ENCODE measurements at places on chromosomes 5 and 9. TPM values are rescaled to one million over a fixed set of nuclear protein-coding genes. Genes with fewer than 3 reads are reported as not detected.
A peak's percentile ranks its signal among the peaks of the same experiment; 100 is the strongest.

FRMD3 gene
- 34.1 TPM for total RNA-seq

GFPT2 gene
- 11.3 TPM for total RNA-seq

GFI1B gene
- 0.13 TPM for total RNA-seq

BTNL8 gene
- 0.09 TPM for total RNA-seq

IPPK gene
- 6.9 TPM for total RNA-seq

PDE6A gene
- not detected for total RNA-seq

WNK2 gene
- 7.4 TPM for total RNA-seq

GMCL2 gene
- total RNA-seq: not detected

FBP1 gene
- 0.53 TPM for total RNA-seq

- DNase-seq: no peak
Observed at GRCh38 chr5:176564002-176564401, 14.9 kb downstream of the CDHR2 start.

DNA sequence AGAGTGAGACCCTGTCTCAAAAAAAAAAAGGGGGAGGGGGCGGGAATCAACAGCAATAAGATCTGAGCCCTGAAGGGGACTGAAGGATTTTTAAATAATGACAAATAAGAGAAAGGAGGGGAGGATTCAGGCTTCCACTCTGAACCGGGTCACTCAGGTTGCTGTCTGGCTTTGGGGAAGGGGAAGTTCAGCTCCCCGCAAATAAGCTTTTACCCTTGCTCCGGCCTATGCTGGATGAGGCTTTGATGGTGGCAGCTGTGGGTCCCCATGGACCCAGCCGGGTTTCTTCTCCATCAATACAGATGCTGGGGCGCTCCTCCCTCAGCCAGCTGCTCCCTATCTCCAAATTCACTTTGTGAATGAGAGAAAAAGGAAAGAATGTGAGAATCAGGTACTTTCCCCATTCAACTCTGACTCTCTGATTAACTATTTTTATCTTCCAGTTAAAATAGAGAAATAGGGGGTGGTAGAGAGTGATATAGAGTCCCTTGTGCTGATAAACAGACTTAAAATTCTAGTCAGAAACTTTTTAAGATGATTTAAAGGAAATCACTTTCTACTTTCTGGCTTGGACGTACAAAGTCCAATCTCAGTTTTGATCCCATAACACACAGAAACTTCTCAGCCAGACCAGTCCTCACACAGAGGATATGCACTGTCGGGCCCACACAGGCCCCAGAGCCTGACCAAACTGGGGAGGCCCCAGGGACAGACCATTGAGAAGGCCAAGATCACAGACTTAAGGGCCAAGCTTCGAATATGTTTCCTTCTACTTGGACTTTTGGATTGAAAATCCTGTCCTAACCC is 39.6 kb downstream of the C5orf15 start:
- no peak for DNase-seq

DNA sequence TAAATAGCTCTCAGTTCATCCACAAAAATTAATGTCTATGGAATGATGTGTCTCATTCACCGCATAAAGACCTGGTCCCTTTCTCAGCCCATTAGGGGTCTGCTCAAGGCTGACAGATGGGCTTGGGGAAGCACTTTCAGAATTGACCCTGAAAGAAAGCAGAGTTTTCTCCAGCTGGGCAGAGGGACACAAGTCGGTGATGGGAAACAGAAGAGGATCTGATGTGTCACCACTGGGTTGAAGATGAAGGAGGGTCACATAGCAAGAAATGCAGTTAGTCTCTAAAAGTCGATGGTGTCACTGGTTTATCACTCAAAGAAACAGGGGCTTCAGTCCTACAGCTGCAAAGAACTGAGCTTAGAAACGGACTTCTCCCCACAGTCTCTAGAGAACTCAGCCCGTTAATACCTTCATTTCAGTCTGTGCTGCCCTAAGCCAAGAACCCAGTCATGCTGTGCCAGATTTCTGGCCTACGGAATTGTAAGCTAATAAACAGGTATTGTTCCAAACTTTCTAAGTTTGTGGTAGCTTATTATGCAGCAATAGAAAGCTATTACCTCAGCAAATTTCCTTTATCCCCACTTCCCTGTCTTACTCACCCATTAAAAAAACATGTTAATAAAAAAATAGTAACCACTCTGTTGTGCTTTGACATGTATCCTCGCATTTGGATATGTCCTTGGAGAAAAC is 64.6 kb downstream of the ADAMTS12 start:
- no peak for DNase-seq

GRCh38 chr5:55911784-55912653 is 60.9 kb downstream of the IL31RA start:
- peak; percentile 21 for DNase-seq

DNA sequence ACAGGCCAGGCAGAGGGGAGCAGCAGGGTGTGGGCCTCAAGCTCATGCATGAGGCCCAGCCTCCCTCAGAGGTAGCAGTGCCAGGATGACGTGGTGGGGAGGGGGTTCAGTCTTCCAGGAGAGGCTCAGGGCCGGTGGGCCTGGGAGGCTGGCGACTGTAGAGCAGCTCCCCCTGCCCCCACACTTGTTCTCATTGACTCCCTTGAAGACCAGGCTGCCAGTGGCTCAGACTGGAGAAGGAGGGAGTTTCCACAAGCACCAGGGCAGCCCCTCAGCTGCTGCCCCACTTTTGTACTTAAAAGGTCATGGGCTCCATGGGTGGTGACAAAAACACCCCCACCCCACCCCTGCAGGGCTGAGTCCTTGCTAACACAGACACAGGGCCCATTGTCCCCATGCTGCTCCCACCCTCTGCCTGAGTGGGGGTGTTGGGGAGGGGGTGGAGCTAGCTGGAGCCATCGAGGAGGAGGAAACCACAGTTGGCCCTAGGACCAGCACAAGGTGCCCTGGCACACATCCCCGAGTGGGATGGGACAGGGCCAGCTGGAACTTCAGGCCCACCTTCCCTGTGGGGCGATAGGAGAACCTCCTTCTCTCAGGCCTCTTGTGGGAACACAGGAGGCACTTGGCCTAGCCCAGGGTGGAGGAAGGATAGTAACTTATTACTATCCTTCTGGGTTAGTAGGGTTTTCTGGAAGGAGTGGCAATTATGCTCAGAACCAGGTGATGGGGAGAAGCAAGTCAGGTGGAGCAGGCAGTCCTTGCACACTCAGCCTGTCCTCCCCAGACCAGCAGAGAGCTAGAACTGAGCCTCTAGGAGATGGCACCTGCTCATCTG is 10.7 kb downstream of the PDLIM4 start:
- DNase-seq: peak; percentile 53

DNA sequence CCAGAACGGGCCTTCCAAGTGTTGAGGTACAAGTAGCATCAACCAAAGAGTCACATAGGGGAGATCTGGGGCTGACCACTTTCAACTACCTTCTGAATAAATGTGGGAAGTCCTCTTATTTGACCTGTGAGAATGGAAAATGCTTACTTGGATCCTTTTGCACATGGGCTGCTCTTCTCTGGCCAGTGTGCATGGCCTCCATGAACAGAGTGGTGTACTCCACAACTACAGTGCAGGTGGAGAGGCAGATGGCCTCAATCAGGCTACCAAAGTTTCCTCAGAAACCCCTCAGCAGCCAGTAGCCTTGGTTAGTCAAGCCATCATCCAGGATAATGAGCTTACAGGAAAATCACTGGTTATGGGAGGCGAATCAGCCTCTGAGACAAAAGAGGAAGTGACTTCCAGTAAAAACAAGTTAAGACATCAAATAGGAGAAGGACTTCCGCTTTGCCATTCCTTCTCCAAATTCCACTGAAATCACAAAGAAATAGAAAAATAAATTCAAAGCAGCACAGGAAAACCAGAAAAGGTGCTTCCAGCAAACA is 18.3 kb upstream of the FCHO2 start:
- peak; percentile 43 for DNase-seq

- no peak for DNase-seq
Observed at GRCh38 chr9:121298016-121298538, 30.1 kb downstream of the GSN start.

GRCh38 chr9:15576350-15577050 is 23.7 kb downstream of the CCDC171 start:
- DNase-seq: no peak

- no peak for DNase-seq
Observed at GRCh38 chr5:63049935-63050334, 471.3 kb downstream of the LRRC70 start.

GRCh38 chr9:85036496-85036895 is 367.0 kb downstream of the NTRK2 start:
- no peak for DNase-seq

GRCh38 chr9:107635101-107635802 is 145.7 kb upstream of the KLF4 start:
- peak; percentile 61 for DNase-seq

- DNase-seq: no peak
Observed at GRCh38 chr5:143013176-143013891, 243.2 kb downstream of the ARHGAP26 start.

- no peak for DNase-seq
Observed at GRCh38 chr9:21875893-21876292, 73.5 kb downstream of the MTAP start.

- DNase-seq: no peak
Observed at GRCh38 chr9:79152306-79152705, 419.5 kb upstream of the TLE4 start.

GRCh38 chr5:74722271-74722670 is 37.2 kb downstream of the HEXB start:
- DNase-seq: no peak

- DNase-seq: no peak
Observed at GRCh38 chr5:98455665-98456064, 317.8 kb upstream of the RGMB start.

GRCh38 chr5:11104651-11105112 is 343.6 kb upstream of the DAP start:
- no peak for DNase-seq

DNA sequence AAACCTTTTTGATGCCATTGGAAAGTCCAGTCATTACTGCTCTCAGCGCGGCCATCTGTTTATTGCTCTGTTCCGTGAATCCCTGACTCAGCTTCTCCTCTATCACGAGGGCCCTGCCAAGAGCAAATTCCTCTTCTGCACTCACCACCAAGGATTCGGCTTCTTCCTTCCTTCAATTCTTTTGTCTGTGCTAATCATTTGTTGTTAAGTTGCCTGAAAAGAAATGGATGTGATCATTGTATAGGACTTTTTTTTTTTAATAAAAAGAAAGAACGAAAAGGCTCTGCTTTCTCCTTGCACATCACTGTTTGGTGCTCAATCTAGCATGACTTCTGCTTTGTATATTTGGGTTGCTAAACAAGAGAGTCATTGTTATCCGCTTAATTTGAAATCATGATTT is 128.7 kb upstream of the PIK3R1 start:
- DNase-seq: peak; percentile 86
